ENCODE measurements at places on chromosomes 4 and X.

- DNase-seq, result no peak
Measured at GRCh38 chrX:9130031-9130430, 96.1 kb upstream of the FAM9B start.

- DNase-seq, result no peak
Measured at GRCh38 chr4:118389721-118390120, 36.9 kb upstream of the PRSS12 start.

- no peak for DNase-seq
Measured at GRCh38 chrX:129739578-129739977, 799 bp downstream of the XPNPEP2 start.

DNA sequence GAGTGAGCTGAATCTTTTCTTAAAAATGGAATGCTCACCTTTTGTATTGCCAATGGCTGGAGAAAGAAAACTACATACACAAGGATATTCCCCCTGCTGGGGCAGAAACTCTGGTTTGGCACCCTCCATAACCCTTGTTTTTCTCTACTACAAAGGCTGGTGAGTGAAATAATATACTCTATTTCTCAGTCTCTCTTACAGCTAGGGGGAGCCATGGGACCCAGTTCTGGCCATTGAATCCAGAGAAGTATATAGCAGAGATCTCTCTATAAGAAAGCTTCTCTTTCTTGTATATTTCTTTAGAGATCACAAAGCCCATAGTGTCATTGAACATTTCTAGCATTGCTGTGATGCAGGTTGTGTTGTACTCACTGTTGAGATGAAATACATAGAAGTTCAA is 49.8 kb downstream of the SMPX start:
- no peak for DNase-seq

DNA sequence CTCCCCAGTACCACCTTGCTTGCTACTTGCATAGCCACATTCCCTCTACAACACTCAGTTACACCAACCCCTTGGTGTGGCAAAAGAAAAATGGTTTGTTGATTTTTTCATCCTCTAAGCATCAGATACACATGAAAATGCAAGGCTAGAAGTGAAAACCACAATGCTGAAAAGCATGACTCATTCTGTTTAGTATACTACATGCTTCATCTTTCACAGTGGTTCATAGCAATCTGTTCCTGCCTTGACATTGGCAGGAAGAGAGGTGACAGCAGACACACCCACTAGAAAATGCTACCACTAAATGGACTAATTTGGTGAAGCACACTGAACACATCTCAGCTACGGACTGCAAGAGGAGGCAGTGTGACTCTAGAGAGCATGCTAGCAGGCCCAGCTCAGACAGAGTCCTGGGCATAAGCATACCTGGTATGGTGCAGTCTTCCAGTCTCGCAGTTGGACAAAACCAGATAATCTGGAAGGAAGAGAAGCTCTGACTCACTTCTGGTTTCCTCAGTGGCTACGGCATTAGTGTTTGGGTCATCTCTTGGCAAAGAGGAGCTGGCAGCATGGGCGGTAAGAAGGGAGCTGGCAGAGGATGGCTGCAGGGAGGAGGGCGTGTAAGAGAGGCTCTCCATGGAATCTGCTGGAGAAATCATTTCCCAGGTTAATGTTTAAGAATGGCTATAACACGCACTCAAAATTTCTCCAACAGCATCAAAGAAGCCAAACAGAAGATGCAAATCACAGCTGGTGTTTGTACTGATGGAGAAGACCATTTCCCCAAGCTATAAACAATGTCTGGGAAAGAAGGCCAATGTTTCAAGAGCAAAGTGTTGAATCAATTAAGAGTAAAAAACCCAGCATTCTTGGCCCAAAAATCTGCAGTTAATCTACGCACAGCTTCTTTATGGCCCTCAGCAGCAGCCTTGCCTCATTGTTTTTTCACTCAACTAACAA is 37.8 kb downstream of the GAB3 start:
- DNase-seq, result no peak

DNA sequence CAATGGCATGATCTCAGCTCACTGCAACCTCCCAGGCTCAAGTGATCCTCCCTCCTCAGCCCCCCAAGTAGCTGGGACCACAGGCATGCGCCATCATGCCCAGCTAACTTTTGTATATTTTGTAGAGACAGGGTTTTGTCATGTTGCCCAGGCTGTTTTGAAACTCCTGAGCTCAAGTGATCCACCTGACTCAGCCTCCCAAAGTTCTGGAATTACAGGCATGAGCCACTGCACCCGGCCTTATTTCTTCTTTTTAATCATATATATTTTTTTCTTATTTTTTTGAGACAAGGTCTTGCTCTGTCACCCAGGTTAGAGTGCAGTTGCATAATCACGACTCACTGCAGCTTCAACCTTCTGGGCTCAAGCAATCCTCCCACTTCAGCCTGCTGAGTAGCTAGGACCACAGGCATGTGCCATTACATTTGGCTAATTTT is 184.0 kb downstream of the TSPAN5 start:
- DNase-seq, result no peak

DNA sequence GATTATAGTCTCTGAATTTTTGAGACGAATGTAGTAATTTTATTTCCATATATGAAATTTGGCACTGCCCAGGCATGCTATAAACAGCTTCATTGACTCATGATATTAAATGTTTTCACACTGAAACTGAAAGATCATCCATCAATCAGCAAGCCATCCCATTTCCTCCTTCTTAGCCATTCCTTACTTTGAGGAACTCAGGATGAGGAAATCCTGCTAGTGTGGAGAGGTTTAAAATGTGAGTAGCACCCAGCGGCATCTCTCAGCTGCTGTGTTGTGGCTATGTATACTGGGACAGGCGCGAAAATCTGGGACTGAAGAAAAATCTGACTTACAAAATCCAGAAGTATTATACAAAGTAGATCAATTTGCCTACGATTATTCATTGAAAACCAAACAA is 52.1 kb downstream of the PTCHD1 start:
- DNase-seq, result no peak

DNA sequence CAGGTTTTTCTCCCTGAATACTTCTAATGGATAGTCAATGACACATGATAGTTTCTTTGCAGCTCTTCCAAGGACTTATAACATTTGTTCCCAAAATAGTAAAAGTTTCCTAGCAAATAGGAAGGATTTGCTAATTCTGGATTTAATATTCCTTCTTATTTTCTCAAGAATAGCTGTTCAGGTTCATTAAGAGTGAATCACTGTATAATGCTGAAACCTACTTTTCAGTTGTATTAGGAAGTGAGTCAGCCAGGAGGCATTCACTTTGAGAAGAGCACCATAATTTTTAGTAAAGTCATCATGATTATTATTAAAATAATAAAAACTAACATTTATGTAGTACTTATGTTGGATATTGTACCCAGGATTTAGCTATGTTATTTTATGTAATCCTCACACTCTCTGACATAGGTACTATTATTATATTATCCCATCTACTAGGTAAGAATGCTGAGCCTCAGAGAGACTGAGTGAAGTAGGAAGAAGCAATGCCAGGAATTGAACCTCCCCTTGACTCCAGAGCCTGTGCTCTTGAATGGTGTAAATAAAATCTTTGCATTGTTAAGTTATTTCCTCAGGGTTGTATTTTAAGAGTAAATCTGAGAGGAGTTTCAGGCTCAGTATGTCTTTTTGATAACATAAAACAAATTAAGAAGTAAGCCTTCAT is 114.8 kb downstream of the REELD1 start:
- DNase-seq, result no peak

DNA sequence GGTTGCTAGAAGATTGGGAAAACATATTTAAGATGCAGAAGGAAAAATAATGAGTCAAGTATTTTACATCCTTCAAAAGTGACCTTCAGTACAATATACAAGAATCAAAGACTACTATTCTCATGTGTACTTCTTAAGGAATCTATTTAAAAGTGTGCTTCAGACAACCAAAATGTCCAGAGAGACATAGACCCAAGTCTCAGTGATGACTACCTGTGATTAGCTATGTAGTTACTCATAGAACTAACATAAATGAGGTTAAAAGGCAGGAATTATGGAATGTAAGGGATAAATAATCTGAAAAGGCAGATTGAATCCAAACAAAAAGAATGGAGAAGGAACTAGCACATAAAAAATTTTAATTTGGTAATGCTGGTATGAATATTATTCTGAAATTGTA is 634.7 kb upstream of the FAM241A start:
- DNase-seq, result no peak

GRCh38 chr4:113106108-113106507 is 56.7 kb downstream of the ANK2 start:
- no peak for DNase-seq

DNA sequence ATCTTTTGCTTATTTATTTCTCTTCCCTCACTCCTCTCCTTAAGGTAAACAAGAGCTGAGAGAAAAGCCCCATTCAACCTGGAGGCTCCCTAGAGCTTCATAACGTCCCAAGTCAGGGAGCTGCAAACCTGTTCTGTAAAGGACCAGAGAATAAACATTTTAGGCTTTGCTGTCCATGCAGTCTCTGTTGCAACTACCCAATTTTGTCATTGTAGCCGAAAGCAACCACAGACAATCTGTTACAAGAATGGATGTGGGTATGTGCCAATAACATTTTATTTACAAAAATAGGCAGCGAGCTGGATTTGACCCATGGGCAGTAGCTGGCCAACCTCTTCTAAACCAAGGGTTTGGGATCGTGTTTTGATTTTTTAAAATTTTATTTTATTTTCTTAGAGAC is 71.3 kb upstream of the TBL1X start:
- no peak for DNase-seq

DNA sequence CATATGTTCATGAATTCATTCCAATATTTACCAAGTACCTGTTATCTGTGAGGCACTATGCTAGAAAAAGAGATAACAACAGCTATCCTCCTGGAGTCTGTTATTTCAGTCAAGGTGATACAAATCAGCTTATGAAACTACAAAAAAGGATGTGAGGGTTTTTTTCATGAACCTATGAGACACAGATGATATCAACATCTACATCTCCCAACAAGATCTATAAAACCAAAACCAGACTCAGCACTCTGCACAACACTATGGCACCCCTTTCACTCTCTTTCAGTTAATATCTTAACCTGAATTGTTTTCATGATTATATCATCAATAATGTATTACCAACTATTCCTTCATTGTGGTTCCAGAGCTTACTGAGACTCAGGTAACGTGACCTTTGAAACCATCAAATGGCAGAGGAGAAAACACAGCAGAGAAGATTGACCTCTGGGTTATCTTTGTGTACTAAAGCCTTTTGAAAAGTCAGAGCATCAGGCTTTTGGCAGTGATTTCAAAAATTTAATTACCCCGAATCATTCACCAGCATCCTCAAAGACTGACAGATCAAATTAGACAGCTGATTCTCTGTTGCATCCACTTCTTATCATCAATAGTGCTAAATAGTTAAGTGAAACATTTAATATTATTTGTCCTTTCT is 244.6 kb upstream of the FTHL17 start:
- no peak for DNase-seq

DNA sequence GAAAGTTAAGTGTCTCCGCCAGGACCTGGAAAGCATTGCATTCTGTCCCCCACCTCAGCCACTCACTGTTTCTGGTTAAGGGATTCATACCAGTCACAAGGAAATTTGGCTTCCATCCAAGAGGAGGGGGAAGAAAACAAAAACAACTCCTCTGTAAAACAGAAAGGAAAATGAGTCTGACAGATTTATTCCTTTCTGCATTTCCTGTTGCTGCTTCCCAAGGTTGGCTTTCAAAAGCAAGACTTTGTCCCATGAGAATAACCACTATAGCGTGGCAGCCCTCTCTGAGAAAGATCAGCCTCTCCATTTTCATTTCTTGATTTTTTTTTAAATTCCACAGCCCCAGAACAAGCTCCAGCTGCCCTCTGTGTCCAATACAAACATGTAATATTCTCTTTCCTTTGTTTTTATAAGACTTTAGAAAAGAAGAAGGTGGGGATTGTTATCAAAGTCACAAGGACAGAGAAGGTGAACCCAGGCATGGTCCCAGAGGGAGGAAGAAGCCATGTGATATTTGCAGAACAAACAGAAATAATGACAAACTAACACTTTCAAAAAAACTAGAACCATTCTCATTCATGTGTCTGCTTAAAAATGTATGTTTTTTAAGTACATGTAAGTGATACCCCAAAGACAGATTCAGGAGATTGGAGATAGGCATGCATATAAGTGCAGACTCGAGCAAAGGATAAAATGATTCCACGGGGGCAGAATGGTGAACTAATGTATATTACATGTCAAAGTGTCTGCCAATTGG is 90.7 kb upstream of the DCLK2 start:
- no peak for DNase-seq

GRCh38 chrX:1165535-1166196 is 46.8 kb downstream of the CRLF2 start:
- no peak for DNase-seq

GRCh38 chrX:101617211-101618191 is at the start of gene ARMCX6:
TSS of gene ARMCX6 (minus strand) at chrX:101618000. CDS start at chrX:101616620, 1,380 bp downstream.
- DNase-seq, result peak; percentile 26

GRCh38 chrX:111283446-111283845 is 13.2 kb upstream of the CAPN6 start:
- no peak for DNase-seq
